Kidney tubule cell (primary cell): ENCODE measurements at places on chromosomes 13 and 19.
A peak's percentile ranks its signal among the peaks of the same experiment; 100 is the strongest.

GRCh38 chr13:52034616-52035226 is 10.2 kb downstream of the UTP14C start:
- DNase-seq = no peak

GRCh38 chr19:38813323-38813722 is 578 bp upstream of the LGALS4 start:
- DNase-seq = no peak

- peak; percentile 82 for DNase-seq
These were observed 2.7 kb downstream of the COL4A1 start for GRCh38 chr13:110304256-110304655.

- no peak for DNase-seq
These were observed 5.8 kb downstream of the CD320 start for GRCh38 chr19:8302357-8302691.

DNA sequence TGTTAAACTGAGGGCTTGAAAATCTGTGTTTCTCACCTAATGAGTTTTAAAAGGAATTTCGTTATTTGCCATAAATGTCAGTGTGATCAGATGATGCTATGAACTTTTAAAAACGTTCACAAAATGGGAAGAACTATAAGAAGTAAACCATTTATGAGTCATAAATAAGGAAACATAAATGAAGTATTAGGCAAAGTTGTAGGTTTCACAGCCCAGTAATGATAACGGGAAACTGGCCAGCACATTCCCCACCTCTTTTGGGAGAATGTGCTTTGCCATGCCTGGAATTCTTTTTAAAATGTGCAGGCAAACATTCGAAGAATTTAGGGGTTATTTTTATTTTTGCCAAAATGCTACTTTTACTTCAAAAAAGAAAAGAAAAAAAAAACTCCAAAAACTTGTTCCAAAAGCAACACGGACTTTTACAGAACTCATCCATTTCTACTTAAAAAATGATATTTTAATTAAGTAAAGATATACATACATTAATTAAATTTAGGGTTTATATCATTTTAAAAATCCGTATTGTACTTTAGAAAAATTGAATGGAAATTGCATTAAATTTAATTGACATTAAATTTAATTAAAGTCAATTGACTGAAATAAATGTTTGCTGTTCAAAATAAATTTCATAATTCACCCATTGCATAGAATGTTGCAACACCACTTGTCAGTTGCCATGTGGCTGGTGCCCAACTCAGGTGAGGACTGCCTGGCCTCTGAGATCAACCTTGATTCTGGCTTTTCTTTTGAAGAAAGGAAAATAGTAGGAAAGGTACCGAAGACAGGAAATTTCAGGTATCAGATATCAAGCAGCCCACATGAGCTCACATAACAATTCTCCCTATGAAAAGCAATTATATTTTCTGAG is 1198.5 kb downstream of the EFNB2 start:
- peak; percentile 6 for DNase-seq

DNA sequence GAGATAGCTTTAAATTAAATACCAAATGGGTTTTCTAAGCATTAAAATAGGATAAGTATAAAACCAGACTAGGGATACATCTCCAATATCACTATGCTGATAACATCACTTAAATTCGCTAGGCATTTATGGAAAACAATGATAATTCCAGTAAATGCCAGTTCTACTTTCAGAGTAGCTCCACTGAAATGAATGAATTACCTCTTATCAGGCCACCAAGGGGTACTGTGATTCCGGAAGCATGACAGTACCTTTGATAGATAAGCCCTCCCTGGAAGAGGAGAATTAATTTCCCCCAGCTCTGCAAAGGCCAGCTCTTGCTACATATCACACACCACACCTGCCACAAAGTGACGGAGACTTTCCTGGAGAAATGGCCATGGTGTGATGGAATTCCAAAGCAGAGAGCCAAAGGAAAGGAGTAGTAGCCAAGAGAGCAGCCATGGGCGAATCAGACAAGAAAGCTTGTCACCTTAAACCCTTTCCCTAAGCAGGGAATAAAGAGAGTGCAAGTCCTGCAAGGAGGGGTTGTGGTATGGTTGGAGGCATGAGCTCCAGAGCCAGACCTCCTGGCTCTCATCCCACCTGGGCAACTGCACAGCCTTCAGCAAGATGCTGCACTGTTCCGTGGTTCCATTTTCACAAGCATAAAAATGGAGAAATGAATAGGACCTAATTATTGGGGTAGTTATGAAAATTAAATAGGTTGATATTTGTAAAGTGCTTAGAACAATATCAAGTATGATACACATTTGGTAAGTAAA is 423.1 kb downstream of the FGF14 start:
- DNase-seq = no peak

DNA sequence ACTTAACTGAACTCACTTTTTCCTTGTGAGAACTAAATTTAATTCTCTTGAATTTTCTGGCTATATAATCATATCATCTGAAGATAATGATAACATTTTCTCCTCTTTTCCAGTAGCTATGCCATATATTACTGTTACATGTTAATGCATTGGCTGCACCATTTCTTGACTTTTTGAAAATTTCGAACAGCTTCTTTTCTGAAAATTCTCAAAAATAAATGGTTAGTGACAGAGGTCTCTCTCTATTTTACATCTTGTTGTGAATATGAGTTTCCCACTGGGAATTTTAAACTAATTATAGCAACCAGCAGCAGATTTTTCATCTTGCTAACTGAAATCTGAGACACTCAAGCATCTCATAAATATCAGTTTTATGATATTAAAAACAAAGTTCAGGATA is 30.6 kb downstream of the MBNL2 start:
- DNase-seq = no peak

DNA sequence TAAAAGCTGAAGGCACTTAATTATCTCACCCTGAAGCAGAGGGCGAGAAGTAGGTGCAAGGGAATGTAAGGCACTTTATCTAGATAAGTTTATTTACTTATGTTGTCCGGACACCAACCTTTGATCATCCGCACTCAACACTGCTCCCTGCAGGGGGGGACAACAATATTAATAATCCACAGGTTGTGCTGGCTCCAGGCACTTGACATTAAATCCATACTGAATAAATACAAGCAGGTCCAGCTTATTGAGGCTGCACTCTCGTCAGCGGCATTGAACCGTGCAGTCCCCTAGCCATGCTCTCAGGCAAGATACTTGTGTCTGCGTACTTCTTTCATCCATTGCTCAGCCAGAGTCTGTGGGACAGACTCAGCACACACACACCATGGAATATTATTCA is 374.5 kb upstream of the NBEA start:
- DNase-seq = no peak

DNA sequence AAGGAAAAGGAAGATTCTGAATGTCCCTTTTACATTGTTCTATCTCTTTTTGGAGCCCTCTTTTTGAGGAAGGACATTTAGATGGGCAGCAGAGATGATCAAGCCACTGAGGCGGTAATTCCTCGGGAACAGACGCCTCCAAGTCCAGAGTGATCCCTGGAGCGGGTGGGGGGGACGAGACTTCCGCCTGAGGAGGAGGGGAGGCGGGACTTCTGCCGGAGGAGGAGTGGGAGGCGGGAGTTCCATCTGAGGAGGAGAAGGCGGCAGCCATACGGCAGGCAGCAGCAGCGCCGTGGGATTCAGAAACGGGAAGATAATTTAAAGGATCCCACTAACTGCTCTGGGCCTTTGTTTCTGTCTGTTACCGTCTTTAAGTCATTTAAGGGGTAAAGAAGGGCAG is 37.6 kb upstream of the CD177 start:
- DNase-seq = no peak

- DNase-seq = peak; percentile 20
These were observed 60.5 kb downstream of the CCNE1 start for GRCh38 chr19:29872224-29872731.

DNA sequence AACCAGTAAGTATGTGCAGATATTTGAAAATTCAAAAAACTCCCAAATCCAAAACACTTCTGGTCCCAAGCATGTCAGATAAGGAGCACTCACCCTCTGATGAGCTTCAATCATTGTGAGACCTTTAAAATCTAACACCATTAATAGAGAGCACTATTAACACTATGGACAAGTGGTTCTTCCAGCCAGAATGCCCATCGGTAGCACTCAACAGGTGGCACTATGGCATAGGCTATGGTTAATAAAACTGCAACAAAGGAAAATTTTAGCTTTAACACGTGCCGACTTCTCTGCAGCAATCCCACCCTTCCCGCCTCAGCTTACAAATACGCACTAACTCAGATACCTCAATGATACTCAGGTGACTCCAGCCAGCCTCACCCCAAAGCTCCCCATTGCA is 62.3 kb downstream of the COL4A2 start:
- DNase-seq = no peak

DNA sequence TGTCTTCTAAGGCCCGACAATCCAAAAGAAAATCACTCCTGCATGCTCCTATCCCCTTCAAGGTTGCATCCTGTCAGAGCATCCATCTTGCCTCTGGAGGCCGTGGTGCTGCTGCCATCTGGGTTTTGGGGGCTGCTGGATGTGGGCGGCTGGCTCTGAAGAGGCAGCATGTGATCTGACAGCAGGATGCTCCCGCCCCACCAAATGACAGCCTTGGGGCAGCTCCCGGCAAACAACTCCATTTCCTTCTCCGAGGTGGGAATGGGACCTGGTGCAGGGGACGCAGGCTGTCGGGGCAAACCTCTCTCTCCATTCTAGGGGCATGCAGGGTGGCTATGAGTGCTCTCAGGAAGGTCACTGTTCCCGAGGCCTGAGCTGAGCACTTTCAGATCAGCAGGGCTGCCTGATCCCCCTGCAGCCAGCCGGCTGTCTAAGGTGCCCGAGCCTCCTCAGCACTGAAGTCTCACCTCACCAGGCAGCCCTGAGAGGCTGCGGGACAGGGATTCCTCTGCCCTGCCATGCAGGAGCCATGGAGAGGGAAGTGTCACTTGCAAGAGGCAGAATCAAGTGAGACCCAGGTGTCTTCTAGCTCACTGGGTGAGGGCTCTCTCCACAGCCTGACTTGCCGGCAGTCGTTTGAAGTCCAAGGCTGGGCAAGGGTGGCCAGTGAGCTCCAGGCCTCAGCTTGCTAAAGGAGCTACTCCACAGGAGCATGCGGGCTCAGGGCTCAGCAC is 28.8 kb downstream of the TSSK6 start:
- no peak for DNase-seq

DNA sequence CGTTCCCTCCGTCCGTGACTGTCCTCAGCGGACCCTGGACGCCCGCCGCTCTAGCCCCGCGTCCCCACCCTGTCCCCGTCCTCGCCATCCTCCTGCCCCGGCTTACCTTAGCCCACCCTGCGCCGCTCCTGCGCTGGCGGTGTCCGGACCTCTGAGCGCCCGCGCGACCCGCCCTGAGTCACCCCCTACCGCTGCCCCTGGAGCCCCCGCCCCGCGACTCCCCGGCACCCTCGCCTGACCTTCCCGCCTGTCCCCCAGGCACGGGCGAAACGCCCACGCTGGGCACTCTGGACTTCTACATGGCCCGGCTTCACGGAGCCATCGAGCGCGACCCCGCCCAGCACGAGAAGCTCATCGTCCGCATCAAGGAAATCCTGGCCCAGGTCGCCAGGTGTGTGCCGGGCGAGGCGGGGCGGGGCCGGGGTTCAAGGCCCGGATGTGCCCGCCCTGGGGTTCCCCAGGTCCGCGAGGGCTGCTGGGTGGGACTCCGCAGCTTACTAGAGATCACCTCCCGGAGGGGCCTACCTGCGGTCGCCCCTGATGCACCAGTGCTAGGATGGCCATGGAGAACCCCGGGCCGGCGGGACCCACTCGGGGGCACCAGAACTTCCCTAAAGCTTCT is 5.1 kb downstream of the HMG20B start:
- DNase-seq = no peak

DNA sequence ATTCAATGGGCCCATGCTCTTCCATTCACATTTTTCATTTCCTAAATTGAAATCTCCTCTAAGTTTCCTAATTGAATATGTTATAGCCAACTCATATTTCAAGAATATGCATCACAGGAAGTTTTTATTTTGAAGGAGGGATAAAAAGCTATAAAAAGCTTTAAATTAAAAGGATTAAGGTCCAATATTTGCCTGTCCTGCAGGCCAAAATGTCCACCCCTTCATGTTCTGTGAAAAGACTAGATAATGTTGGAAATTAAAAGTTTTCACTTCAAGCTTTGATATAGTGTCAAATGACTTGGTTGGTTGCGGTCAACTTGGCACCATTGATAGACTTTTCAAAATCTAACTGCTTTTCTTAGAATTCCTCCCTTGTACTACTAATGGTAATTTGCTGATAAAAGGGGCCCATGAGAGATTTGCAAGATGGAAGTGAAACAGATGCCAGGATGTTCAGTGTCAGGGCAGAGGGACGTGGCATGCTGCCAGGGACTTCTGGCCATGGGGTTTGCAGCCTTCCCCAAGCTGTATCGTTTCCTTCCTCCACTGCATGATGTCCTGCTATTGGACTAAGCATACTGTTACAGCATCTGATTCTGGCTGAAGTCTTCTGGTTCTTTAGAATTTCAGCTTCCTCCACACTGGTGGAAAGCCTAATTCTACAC is 547.3 kb upstream of the MIR17HG start:
- DNase-seq = no peak

DNA sequence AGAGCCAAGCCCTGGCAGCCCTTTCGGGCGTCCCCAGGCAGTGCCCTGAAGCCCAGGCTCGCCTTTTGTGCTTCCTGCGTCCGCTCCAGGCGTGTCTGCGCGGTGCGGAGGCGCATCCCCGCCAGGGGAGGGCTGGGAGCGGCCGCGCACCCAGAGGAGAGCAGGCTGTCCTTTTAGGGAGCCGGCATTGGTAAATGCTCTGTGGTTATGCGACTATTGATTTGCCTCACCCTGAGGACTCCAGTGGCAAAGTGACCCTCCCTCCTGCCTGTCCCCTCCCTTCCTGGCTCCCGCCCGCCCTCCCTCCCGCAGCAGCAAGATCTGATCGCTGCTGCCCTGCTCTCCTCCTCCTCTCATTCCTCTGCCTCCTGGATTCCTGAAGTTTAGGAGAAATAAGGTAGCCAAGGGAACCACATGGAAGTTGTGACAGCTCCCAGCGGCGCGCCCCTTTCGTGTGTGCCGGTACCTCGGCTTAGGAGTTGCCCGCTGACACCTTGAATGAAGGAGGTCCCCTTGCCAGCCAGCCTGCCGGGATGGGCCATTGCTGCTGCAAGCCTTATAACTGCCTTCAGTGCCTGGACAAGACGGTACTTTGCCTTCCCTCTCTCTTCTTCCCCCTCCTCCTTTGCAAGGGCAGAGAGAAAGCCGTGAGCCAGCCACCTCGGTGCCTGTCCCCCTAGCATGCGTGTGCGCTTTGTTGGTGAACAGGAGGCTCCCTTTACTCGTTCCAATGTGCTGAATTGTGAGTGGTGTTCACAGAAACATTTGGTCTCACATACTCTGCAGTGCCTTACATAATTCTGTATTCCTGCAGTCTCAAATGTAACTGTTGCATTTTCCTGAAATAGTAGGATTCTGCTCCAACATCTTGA is 166.9 kb downstream of the SLC7A1 start:
- peak; percentile 7 for DNase-seq

DNA sequence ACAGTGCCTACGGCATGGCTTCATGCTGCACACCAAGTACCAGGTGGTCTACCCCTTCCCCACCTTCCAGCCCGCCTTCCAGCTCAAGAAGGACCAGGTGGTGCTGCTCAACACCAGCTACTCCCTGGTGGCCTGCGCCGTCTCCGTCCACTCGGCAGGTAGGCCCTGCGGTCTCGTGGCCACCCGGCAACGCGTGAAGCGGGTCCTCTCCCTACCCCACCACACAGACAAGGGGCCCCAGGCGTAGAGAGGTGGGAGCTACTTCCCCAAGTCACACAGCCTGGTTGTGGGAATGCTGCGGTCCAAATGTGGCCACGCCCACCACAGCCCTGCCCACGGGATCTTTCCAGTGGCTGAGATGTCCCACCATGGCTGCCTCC is 4.0 kb downstream of the DCAF15 start:
- DNase-seq = no peak

- no peak for DNase-seq
These were observed 172.7 kb downstream of the SPRY2 start for GRCh38 chr13:80168089-80168850.

GRCh38 chr19:47848823-47849473 is 10.1 kb upstream of the TPRX2 start:
- no peak for DNase-seq
